ENCODE measurements at places on chromosomes 1 and 21.

GRCh38 chr1:233509526-233509925, 104.4 kb upstream of the KCNK1 start:
- no peak for DNase-seq

DNA sequence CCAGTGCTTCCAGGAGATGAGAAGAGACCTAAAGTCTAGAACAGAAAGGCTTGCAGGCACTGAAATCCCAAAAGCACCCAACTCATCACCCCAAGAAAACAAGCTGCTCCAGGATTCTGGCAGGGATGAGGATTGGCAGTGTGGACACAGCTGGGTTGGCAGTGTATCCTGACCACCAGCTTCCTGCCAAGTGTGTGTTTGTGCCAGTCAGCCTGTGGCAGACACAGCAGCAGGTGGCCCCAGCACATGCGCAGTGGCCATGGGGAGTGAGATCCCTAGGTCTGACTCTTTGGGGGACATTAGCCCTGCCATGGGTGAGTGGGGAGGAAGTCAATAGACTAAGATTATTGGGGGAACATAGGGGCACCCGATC, 8.7 kb upstream of the SNAPIN start:
- DNase-seq = peak; percentile 82

- no peak for DNase-seq
These were observed 5.9 kb upstream of the CDC20 start for GRCh38 chr1:43352881-43353280.

DNA sequence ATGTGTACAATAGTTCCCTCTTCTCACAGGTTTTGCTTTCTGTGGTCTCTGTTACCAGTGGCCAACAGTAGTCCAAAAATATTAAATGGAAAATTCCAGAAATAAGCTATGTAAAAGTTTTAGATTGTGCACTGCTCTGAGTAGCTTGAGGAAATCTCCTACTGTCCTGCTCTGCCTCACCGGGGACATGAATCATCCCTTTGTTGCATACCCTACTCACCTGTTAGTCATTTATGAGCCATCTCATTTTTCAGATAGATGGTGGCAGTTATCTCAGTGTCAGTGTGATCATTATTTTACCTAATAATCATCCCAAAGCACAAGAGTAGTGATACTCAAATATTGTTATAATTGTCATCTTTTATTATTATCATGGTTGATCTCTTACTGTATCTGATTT, 688.1 kb downstream of the PLA2G4A start:
- DNase-seq = no peak

GRCh38 chr1:198780376-198780775, 141.5 kb downstream of the PTPRC start:
- DNase-seq = no peak

DNA sequence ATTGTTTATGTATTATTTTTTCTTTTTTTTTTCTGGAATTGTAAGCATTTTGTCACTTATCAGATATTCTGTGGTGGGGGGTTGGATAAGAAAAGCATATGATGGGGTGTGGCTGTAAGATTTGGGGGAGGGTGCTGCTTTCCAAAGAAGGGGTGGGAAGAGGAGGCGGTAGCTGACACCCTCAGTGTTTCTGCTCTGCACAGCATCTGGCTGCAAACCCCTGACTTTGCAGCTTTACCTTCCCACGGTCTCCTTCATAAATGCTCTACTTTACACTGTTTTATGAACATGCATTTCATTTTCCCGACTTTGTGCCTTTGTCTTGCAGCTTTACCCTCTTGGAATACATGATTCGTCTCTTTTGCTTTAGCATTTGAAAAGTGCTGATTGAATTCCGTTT, 7.6 kb downstream of the FMN2 start:
- DNase-seq = no peak

GRCh38 chr21:43658088-43658741, 1.1 kb downstream of the HSF2BP start:
- no peak for DNase-seq

DNA sequence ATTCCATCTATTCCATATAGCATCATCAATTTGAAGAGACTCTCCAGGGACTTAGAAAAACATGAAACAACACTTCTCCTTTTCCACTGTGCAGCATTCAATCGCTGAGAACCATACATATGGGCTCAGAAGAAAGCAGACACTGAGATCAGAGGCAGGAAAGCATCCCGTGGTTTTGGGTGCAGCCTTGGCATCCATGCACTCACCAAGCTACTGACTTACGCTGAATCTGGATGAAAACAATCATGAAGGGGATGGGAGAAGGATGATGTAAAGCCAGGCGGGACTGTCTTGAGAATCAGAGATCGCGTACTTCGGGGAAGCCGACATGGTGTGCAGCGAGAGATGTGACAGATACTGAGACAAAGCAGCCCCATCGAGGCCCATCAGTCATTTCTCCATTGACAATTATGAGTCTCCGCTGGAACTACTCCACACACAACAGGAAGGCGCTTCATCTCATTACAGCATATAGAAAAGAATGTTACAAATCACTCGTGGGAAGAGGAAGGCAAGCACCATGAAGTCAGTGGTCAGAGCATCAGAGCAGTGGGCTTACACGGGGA, 2.3 kb upstream of the TIAM1 start:
- no peak for DNase-seq

- DNase-seq = no peak
These were observed 38.3 kb downstream of the UBASH3A start for GRCh38 chr21:42441963-42442362.

- DNase-seq = no peak
These were observed 11.7 kb downstream of the NR5A2 start for GRCh38 chr1:200038981-200039848.

DNA sequence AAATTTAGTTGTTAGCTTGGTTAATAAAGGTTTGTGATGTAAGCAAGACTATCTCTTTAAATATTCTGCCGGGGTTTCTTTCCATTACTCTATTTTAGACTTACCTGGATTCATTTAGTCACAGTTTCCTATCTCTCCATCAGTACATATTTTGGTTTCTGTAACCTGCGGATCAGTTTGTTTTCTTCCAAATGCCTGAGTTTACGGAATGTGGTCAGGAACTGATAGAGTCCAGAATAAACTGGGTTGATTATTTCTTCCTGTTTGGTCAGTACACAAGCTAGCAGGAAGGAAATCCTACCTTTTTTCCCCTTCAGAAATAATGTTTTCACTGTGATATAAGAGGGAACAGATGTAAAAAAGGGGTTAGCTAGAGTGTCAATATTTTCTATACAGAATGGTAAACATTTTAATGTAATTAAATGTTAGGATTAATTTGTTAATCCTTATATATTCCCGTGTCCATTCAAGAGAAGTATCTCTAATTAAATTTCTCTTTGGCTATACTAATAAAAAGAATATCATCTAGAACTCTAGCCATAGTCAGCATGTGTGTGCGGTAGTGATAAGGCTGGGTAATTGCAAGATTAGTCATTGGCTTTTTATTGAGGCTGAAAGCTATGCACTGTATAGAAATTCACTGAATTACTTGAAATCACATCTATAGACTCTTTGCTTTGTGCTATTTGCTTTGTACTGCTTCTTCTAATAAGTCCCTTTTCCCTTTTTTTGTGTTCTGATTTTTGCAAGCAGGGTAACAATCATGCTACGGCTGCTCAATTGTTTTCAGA, 144.7 kb upstream of the ADGRL4 start:
- DNase-seq = no peak

DNA sequence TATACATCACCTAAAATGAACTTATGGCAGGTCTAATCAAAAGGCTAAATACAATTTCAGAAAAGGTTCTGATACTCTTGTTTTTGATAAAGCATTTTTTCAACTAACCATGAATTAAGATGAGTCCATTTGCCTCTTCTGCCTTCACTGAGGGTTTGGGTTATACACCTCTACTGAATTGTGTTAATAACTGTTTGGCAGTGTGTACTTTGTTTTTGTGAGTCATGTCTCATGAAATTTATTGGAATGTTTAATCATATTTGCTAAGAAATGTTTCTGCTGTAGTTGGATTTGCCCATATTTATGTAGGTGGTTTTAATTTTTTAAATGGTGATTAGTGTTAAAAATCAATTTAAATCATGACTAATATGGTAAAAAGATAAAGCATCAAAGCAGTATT, 190.5 kb downstream of the HS2ST1 start:
- no peak for DNase-seq

Measured in NCI-H446 treated with DMSO at 0.1 percent for 48 hours (cell line).